ENCODE measurements at places on chromosomes 16 and 17.
A peak's percentile ranks its signal among the peaks of the same experiment; 100 is the strongest.

DNA sequence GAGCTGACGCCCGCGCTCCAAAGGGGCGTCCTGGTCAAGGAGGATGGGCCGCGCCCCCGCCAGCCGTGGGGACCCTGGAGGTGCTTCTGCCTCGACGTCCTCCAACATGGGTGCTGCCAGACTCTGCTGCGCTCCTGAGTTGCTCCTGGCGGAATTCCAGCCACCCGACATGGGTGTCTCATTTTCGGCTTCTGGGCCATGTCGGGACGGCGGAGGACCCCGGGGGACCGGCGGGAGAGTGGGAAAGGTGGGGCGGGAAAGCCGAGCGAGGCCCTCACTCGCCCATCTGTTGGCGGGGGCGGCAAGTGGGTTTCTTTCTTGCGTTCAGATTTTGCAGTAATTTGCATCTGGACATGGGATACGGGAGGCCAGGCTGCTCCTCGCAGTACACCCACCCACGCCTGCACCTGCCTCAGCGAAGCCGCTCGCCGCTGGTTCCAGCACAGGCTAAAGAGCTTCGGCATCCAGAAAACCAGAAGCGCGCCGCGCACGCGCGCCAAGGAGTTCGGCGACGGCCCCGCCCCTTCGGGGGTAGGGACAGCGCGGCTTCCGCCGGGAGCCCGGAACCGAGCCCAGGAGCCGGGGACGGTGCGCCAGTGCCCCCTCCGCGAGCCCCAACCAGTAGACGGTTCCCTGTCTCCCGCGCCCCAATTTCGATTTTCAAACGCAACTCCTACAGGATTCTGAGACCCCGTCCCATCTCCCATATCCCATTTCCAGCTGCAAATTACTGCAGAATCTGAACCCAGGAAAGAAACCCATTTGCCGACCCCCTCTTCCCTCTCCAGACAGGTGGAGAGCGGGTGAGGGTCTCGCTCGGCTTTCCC lies at the start of gene ARMC7:
ARMC7 (plus strand) TSS at position 563 of the 827 bp plus-strand sequence. CDS start 320 bp downstream, outside the sequence.
- DNase-seq: peak; percentile 87

DNA sequence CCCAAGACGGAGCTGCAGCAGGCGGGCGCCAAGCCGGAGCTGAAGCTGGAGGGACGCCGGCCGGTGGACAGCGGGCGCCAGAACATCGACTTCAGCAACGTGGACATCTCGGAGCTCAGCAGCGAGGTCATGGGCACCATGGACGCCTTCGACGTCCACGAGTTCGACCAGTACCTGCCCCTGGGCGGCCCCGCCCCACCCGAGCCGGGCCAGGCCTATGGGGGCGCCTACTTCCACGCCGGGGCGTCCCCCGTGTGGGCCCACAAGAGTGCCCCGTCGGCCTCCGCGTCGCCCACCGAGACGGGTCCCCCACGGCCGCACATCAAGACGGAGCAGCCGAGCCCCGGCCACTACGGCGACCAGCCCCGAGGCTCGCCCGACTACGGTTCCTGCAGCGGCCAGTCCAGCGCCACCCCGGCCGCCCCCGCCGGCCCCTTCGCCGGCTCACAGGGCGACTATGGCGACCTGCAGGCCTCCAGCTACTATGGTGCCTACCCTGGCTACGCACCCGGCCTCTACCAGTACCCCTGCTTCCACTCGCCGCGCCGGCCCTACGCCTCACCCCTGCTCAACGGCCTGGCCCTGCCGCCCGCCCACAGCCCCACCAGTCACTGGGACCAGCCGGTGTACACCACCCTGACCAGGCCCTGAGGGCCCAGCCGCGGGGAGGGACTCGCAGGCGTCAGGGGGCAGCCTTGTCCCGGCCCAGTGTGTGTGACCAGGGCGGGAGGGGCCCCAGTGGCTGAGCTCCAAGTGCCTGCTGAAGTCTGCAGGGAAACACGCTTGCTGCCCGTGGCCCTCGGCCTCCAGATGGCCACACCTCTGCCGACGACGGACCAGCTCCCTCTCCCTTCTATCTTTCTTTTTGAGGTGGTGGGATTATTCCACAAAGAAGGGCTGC lies 3.4 kb downstream of the SOX8 start:
- DNase-seq: no peak

DNA sequence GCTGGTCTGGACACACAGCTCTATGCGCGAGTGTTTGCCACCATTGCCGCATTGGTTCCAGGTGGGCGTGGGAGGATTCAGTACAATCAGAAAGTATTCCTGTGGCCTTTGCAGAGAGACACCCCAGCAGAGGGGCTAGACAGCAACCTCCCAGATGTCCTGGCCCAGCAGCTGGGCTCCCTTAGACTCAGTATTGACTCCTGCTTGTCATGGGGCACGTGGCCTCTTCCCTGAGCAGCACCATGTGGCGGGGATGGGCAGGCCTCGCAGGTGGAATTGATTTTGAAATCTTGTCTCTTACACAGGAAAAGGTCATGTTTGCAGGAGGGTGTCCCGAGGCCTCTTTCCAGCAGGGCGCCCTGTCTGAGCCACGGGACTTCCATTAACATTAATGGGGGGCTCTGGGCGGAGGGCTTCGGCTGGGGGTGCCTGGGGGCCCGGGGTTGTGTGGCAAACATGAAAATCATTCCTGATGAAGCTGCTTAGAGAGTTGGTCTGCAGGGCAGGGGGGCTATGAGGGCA lies 96.4 kb downstream of the C16orf78 start:
- no peak for DNase-seq

DNA sequence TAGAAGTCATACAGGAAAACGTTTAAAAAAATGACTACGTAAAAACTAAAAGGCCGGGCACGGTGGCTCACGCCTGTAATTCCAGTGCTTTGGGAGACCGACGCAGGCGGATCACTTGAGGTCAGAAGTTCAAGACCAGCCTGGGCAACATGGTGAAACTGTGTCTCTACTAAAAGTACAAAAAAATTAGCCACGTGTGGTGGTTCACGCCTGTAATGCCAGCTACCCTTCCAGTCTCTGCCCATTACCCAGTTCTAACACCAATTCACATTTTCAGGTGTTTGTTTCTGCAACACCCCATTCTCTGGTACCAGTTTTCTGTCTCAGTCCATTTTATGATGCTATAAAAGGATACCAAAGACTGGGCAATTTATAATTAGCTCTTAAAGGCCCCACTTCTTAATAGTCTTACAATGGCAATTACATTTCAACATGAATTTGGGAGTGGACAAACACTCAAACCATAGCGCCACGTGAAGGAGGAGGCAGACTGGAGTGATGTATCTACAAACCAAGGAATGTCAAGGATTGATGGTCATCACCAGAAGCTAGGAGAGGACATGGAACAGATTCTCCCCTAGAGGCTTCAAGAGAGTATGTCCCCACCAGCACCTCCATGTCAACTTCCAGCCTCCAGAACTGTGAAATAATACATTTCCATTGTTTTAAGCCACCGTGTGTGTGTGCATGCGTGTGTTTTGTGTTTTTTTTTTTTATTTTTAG lies 791 bp upstream of the C17orf75 start:
- DNase-seq: no peak

- DNase-seq: no peak
Measured at GRCh38 chr16:82639666-82640336, 13.0 kb downstream of the CDH13 start.

DNA sequence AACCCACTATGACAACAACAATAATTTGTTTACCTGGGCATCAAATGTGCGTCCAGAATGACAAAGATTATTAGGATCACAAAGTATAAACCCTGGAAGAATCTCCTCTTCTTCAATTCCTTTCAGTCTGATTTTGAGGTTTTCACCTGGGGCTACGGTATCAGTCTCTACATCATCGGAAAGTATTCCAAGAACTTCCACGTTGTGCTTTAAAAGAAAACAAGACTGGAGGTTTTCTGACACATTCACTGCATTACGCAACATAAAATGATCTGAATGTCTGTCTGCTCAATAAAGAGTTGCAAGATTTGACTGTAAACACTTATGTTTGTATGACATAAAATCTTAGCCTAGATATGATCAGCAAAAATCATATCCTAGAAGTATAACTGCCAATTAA lies 26.0 kb upstream of the RSL1D1 start:
- DNase-seq: no peak

DNA sequence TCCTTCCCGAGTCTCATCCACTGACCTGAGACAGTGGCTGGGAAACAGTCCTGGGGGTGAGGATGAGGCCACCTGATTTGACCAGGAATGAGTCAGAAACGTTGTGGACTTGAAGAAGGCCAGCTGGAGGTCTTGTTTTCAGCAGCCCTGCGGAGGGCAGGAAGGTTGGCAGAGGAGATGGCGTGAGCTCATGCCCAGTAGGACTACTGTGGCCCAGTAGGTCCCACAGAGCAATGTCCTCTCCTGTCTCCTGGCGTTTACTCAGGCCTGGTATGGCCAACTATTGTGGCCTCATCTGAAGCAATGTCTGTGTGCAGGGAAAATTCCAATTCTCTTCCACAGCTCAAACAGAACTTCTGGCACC lies 84.1 kb upstream of the DNAJA2 start:
- DNase-seq: no peak

- DNase-seq: no peak
Measured at GRCh38 chr17:62727916-62728672, 80.0 kb downstream of the MARCHF10 start.
